Activated naive CD4-positive, alpha-beta T cell (primary cell): ENCODE measurements at places on chromosomes 3 and 15.
A peak's percentile ranks its signal among the peaks of the same experiment; 100 is the strongest.

GRCh38 chr3:149369991-149370866 is 7.2 kb downstream of the TM4SF1 start:
- no peak for DNase-seq

DNA sequence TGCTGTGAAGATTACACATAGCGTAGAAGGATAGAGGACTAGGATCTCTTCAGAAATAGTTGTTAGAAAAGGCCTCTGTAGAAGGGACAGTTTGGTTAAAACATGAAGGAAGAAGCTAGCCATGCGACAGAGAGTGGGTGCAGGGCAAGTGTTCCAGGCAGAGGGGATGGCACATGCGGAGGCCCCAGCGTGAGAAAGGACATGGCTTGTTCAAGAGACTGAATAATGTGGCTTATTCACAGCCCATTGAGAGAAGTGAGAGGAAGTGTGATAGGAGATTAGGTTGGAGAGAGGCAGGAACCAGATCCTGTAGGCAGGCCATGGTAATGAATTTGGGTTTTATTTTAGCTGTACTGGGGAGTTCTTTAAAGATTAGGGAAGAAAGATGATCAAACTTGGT is 56.4 kb downstream of the NEO1 start:
- DNase-seq, result no peak

GRCh38 chr3:183517607-183518006 is 37.9 kb downstream of the KLHL6 start:
- no peak for DNase-seq

DNA sequence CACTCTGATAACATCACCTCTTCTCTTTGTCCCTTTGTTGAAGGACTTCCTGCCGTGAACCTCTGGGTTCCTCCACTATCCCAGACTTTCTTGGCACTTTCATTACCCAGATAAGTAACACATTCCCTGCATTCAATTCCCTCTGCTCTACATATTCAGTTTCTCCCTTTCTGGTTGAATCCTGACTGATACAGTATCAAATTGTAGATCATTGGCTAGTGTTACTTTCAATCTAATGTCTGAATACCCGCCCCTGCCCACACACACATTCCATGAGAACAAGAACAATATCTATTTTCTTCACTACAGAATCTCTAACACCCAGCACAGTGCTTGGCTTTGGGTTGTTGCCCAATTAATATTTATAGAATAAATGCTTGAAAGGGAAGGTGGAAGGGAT is 163.5 kb downstream of the ABHD5 start:
- no peak for DNase-seq

GRCh38 chr15:66997212-66997611 is 68.2 kb upstream of the SMAD3 start:
- no peak for DNase-seq

DNA sequence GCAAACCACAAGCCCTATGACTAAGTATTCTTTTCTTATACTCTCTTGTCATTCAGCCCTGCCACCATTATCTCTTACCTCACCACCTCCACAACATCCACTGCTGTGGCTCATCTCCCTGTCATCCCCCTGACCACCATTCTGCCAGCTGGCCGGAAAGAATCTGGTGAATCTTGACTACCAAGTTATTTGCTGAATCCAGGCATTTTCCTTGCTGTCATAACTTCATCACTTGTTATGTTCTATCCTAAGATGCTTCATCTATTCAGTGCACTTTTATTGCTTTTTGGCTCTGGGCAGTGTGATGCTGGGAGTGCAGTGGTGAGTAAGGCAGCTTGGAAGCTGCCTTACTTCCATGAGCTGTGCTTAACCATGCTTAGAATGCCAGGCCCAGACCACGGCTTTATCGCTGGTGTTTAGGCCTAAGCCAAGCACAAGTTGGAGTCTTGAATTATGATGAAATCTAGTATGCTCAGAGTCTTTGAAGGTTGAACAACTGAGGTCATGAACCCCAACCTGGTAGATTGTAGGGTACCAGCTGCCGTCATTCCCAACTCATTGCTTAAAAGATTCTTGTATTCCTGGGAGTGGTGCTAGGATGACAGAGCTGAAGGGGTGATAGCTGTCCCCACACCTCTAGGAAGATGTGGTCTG is 27.0 kb upstream of the APH1B start:
- DNase-seq, result no peak

DNA sequence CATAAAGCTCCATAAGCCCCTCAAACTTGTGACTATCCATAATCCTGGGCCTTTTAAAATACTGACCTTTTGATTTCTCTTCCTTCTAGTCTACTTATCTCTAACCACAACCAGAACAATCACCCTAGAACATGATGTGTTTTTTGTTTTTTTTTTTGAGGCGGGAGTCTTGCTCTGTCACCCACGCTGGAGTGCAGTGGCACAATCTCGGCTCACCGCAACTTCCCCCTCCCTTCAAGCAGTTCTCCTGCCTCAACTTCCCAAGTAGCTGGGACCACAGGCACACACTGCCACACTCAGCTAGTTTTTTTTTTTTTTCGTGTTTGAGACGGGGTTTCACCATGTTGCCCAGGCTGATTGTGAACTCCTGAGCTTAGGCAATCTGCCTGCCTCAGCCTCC is 25.1 kb downstream of the VPS39 start:
- DNase-seq, result no peak

- no peak for DNase-seq
Observed at GRCh38 chr15:41487802-41488201, 5.9 kb upstream of the ITPKA start.

DNA sequence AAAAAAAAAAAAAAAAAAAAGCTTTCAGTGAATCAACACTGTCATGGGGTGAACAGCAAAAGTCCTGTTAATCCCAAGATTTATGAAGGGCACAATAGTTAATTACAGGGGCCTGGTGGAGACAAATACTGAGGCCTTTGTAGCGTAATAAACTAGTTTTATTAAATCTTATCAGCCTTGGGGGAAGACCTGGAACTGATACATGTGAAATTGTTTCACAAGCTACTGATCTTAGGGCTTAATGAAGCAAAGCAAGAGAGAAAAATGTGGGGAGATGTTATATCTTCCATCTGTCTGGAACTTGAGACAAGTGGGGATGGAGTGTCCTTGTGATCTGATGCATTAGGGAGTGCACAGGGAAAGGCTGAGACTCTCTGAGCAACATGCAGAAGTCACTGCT is 47.9 kb upstream of the OSBPL11 start:
- DNase-seq, result no peak

DNA sequence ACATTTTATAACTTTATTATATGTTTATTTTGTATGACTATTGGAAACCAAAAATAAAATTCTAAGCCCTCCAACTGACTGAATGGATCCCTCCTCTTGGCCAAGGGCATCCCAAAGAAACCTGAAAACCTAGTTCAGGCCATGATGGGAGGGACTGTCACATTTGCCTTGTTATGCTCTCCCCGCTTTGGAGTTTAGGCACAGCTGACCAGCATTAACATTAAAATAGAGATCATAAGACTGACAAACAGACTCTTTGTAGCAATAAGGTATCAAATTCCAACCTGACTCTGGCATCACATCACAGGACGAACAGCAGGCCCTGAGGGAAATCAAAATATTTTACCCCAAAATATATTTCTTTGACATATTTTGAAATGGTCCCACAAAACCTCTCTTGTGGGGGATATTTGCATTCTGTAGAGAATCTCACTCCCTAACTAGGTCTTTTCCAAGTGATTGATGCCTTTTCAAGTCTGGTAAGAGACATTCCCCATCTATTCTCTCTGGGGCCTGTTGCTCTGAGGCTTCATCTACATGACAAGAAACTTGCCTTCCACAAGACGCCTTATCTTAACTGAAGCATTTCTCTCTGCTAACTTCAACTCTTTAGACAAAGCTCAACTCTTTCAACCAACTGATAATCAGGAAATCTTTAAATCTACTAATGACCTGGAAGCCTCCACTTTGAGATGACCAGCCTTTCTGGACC is 81.8 kb upstream of the PRR23E start:
- DNase-seq, result no peak

DNA sequence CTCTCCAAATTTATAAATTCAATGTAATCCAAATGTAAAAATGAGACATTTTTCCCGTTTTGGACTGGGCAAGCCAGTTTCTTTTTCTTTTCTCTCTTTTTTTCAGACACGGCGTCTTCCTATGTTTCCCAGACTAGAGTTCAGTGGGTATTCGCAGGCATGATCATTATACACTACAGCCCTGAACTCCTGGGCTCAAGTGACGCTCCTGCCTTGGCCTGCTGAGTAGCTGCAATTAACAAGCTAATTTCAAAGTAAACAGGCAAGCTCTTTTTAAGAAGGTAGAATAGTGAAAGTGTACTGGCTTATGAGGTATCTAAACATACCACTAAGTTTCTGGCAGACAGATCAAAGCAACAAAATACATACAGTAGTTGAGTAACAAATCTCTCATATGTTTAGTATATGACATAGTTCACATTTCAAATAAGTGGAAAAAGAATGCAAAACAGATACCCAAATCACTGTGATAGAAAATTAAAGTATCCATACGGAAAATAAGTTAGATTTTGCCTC is 13.5 kb downstream of the HIGD1A start:
- no peak for DNase-seq

DNA sequence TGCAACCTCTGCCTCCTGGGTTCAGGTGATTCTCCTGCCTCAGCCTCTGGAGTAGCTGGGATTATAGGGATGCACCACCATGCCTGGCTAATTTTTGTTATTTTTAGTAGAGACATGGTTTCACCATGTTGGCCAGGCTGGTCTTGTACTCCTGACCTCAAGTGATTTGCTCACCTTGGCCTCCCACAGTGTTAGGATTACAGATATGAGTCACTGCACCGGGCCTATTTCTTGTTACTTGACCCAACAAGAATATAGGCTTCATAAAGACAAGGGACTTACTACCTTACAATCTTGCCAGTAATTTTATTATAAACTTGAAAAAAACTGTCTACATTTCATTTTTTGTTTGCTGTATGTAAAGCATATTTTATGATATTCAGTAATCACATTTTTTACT is 21.4 kb upstream of the ZBTB47 start:
- DNase-seq, result no peak

DNA sequence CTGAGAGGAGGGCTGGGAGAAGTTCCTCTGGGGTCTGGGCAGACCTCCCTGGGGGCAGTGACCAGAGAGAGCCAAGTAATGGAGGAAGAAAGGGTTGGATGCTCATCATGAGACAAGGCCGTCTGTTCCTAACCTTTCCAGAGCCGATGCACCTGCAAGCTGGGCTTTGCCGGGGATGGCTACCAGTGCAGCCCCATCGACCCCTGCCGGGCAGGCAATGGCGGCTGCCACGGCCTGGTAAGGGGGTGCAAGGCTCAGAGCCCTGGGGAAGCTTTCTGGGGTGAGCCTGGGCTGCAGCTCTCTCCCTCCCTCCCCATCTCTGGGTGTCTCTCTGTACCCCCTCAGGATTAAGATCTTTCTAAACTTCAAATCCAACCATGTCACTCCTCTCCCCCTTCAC is 16.4 kb downstream of the STAB1 start:
- no peak for DNase-seq

- DNase-seq, result no peak
Observed at GRCh38 chr15:88376574-88377174, 90.5 kb downstream of the MRPL46 start.

DNA sequence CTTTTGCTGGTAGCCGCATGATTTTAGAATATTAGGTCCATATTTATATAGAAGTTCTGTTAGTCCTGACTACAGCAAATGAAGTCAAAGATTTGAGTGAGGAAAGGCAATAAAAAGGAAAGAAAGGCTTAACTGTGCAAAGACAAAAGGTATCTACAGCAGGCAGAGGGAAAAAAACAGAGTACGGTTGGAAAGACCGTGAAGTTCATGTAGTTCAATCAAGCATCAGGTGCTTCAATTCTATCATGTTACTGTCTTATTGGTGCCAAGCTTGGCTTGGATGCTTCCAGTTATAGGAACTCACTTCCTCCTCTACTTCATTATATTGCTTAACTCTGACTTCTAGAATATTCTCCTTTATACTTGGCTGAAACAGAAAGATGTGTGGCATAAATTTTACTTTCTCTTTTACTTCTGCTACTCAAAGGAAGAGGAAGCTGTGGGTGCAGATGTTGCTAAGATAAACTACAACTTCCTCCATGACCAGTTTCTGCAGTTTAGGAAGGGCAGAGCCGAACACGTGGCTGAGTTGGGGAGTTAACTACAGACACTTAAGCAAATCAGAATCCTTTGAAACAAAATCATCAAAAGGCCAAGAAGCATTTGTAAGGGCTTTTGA is 72.6 kb upstream of the ZBED2 start:
- DNase-seq, result peak; percentile 44

DNA sequence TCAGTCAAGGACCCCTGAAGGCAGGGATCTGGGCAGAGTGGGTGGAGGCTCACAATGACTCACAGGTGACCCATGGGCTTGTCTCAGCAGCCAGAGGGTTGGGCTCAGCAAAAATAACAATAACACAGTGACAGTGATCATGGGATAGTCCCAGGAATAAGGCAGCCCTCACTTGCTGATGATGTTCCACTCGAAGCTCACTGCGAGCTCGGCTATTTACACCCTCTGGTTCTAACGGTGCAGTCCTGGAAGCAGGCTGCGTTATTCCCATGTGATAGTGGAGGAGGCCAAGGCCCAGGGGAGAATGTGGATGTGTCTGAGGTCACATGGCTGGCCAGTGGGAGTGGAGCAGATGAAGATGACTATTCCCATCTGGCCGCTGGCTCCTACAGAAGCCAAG is 16.2 kb downstream of the CCDC33 start:
- no peak for DNase-seq

GRCh38 chr3:31129241-31129640 is 234.8 kb upstream of the GADL1 start:
- DNase-seq, result no peak

DNA sequence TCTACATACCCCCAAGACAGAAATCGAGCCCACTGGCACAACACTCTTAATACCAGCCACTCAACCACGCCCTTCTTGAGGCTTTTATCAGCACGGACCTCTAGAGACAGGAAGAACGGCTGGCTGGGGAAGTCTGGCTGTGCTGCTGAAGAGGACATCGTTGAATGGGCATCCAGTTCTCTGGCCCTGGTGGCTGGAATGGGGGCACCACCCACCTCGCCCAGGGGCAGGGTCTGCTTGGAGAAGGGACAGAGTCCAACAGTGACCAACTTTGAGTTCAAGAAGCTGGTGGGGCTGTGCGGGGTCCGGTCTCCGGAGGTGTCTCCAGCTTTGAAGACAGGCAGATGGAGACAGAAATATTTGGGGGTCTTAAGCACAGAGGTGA is 77.5 kb downstream of the ATP10A start:
- no peak for DNase-seq

DNA sequence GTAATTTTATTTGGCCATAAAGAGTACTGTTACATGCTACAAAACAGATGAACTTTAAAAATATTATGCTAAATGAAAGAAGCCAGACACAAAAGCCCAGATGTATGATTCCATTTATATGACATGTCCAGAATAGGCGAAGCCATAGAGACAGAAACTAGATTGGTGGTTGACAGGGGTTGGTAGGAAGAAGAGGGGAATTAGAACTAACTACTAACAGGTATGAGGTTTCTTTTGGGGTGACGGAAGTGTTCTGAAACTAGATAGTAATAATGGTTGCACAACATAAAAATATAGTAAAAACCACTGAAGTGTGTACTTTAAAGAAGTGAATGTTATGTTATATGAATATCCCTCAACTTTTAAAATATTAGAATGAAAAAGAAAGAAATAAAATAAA is 66.1 kb downstream of the GBE1 start:
- DNase-seq, result no peak
